Muscle of leg (tissue), 16 donors: ENCODE measurements at places on chromosomes 2 and 18. TPM values are rescaled to one million over a fixed set of nuclear protein-coding genes. Genes with fewer than 3 reads are reported as not detected.
A peak's percentile ranks its signal among the peaks of the same experiment; 100 is the strongest.

GRCh38 chr18:45249246-45249661, 366.0 kb upstream of the SLC14A2 start:
- H3K4me1 ChIP-seq: peaks cover 24% of the 10 kb centered on the region
- no peak overlapping the region for H3K27ac ChIP-seq
- H3K27me3 ChIP-seq: no peaks in the 10 kb centered on the region
- H3K4me3 ChIP-seq: no peak overlapping the region
- no peaks in the 10 kb centered on the region for H3K36me3 ChIP-seq

GRCh38 chr2:237956402-237956736, 10.4 kb upstream of the UBE2F start:
- no peak overlapping the region for H3K4me3 ChIP-seq
- H3K36me3 ChIP-seq: no peaks in the 10 kb centered on the region
- H3K4me1 ChIP-seq: peaks cover 6% of the 10 kb centered on the region
- H3K27ac ChIP-seq: no peak overlapping the region

- H3K4me3 ChIP-seq: no peak overlapping the region
- no peak overlapping the region for H3K27ac ChIP-seq
- no peaks in the 10 kb centered on the region for H3K27me3 ChIP-seq
- no peaks in the 10 kb centered on the region for H3K4me1 ChIP-seq
- DNase-seq: no peak
Measured at GRCh38 chr2:148756292-148756975, 111.9 kb downstream of the EPC2 start.

GRCh38 chr2:147909178-147909577, 64.3 kb downstream of the ACVR2A start:
- H3K27ac ChIP-seq: no peak overlapping the region
- no peaks in the 10 kb centered on the region for H3K36me3 ChIP-seq
- H3K27me3 ChIP-seq: no peaks in the 10 kb centered on the region
- peaks cover 2% of the 10 kb centered on the region for H3K4me1 ChIP-seq

- DNase-seq: no peak
- H3K4me1 ChIP-seq: no peaks in the 10 kb centered on the region
- H3K27me3 ChIP-seq: no peaks in the 10 kb centered on the region
- no peaks in the 10 kb centered on the region for H3K36me3 ChIP-seq
Measured at GRCh38 chr18:12394428-12394827, 13.3 kb upstream of the PRELID3A start.

- DNase-seq: no peak
- no peaks in the 10 kb centered on the region for H3K4me1 ChIP-seq
- no peaks in the 10 kb centered on the region for H3K36me3 ChIP-seq
- no peaks in the 10 kb centered on the region for H3K27me3 ChIP-seq
- no peak overlapping the region for H3K27ac ChIP-seq
Measured at GRCh38 chr2:112614201-112614840, 29.9 kb downstream of the CHCHD5 start.

DNA sequence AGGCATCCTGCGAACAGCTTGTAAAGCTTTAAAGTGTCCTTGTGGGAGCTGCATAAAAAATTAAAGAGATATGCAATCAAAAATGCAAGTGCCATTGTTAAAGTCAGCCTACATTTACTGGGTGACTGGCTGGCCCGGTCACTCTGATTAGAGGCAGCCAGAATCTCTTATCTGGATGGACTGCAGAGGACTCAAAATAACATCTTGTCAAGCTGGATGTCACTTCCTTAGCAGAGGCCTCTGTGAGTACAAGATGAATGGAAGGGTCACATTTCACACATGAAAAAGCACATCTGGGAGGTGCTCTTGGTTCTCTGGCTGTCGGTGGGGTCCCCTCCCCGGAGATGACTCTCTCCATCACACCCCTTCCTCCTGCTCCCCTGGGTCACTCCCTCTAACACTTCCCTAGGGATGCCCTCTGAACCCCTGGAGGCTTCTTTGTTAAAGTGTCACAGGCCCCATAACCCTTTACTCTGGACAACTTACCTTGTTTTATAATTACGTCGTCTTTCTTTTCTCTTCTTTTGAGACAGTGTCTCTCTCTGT, 122.1 kb downstream of the SH3BP4 start:
- H3K27me3 ChIP-seq: no peaks in the 10 kb centered on the region
- no peak overlapping the region for H3K4me3 ChIP-seq
- H3K27ac ChIP-seq: no peak overlapping the region

DNA sequence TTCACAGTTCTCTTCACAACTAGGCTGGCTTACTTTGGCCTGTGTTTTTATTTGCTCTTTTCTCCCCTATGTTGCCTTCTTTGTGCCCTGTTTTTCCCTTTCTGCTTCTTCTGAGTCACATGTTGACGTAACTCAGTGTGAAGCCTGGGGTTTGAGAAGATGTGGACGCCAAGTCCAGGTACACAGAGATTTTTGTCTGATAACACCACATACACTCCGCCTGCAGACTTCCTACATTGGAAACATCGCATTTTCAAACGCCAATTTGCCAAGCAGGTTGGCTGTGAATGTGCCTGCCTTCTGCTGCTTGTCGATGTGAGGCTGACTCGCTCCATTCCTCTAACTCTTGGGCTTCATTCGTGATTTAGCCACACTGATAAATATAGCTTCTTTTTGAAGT, 62.6 kb upstream of the FN1 start:
- H3K4me3 ChIP-seq: no peak overlapping the region
- H3K27me3 ChIP-seq: no peaks in the 10 kb centered on the region
- no peak overlapping the region for H3K27ac ChIP-seq
- H3K4me1 ChIP-seq: no peaks in the 10 kb centered on the region
- no peaks in the 10 kb centered on the region for H3K36me3 ChIP-seq

DNA sequence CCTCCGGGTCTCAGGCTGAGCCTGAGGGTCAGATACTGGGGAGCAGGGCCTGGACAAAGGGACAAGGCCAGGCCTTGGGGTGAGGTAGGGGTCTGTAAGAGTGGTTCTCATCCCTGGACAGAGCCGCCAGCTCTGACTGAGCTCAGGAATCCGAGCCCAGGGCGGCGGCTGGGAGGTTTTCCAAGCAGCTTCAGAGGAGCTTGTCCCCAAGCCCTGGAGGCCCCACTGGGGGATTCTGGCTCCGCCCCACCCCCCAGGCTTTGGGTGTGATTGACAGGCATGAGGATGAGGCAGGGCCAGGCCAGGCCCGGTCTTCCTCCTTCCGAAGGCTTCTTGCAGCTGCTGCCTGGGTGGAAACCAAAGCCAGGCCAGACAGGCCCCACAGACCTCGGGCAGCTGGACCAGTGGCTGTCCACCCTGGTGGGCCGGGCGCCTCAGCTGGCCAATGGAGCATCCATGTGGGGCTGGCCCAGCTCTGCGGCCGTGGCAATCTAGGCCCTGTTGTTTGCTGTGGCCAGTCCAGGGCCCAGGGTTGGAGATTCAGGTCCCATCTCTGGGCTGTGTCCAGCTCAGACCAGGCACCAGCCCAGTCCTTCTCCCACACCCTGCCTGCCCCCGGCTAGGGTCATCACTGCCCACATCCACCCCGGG, 23.1 kb upstream of the GPC1 start:
- H3K4me1 ChIP-seq: peaks cover 24% of the 10 kb centered on the region
- H3K4me3 ChIP-seq: no peak overlapping the region
- H3K27me3 ChIP-seq: no peaks in the 10 kb centered on the region
- no peaks in the 10 kb centered on the region for H3K36me3 ChIP-seq

DNA sequence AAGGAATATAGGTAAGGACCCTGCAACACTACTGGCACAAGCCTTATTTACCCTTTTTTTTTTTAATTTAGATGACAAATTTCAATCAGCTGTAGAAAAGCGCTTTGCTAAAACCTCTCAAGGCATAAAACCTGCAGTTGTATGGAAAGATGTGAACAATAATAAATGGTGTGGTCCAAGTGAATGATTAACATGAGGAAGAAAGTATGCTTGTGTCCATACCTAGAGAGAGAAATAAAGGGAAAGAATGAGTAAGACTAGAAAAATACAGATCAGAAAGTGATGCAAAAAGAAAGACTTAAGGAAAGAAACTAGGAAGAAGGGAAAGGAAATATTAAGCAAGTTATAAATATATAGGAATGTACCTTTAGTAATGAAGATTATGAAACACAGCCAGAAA, 119.2 kb upstream of the SCN7A start:
- H3K36me3 ChIP-seq: no peaks in the 10 kb centered on the region
- no peak overlapping the region for H3K4me3 ChIP-seq
- H3K27me3 ChIP-seq: no peaks in the 10 kb centered on the region

- no peaks in the 10 kb centered on the region for H3K4me1 ChIP-seq
- H3K4me3 ChIP-seq: no peak overlapping the region
- no peaks in the 10 kb centered on the region for H3K36me3 ChIP-seq
- DNase-seq: no peak
Measured at GRCh38 chr2:83633423-83633822, 825.7 kb downstream of the SUCLG1 start.

DNA sequence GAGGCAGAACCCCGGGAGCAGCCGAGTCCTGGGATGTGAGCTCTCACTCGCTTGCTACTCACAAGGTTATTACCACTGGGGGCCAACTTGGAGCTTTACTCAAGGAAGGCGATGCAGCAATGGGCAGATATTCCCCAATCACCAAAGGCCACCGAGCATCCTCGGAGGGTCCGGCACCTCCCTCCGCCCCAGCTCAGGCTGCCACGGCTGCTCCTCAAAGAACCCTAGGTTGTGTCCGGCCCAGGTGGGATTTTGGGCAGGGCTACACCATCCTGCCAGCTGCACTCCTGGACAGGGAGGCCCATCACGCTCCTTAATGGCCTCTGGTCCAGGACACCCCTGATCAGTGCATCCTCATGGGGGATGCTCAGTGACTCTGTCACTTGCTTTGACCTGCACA, 24.8 kb downstream of the FBLN7 start:
- no peak overlapping the region for H3K4me3 ChIP-seq
- H3K27me3 ChIP-seq: no peaks in the 10 kb centered on the region
- H3K36me3 ChIP-seq: no peaks in the 10 kb centered on the region
- DNase-seq: no peak
- peaks cover 12% of the 10 kb centered on the region for H3K4me1 ChIP-seq

- no peak overlapping the region for H3K27ac ChIP-seq
- H3K36me3 ChIP-seq: no peaks in the 10 kb centered on the region
- no peaks in the 10 kb centered on the region for H3K27me3 ChIP-seq
- H3K4me1 ChIP-seq: no peaks in the 10 kb centered on the region
Measured at GRCh38 chr2:98514879-98515249, 70.2 kb downstream of the INPP4A start.

DNA sequence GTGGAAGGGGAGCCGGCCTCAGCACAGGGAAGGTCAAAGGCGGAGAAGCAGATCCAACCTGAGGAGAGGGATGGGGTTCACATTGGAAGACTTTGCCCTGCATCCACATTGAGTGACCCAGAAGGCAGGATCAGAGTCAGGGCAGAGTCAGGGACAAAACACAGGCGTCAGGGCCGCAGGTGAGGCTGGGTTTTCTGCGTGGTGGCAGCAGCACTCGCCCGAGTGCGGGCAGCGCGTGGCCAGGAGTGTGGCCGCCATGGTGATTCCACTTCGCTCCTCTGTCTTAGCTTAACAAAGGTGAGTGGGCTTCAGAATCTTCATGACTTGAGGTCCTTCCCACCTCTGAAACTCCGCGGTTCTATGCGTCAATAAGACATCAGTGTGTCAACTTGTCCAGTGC, 476.9 kb upstream of the SMIM21 start:
- DNase-seq: no peak
- no peaks in the 10 kb centered on the region for H3K4me1 ChIP-seq
- no peaks in the 10 kb centered on the region for H3K27me3 ChIP-seq
- no peaks in the 10 kb centered on the region for H3K36me3 ChIP-seq
- no peak overlapping the region for H3K4me3 ChIP-seq

DNA sequence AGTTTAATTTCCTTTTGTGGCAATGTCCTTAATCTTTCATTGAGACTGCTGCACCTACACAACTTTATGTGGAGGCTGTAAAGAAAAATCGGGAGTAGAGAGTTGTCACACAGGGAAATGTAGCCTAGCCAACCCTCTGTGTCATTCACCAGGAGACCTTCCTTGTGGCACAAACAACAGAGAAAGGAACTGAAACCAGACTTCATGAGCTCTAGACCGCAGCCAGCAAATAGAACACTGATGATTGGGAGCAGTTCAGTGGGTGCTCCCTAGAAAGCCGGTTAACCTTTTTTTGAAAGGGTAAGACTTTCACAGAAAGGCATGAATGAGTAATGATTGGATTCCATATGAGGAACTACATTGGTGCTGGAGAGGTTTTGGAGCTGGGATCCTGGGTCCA, 1752.4 kb upstream of the CELF4 start:
- H3K36me3 ChIP-seq: no peaks in the 10 kb centered on the region
- H3K27ac ChIP-seq: no peak overlapping the region
- H3K4me1 ChIP-seq: no peaks in the 10 kb centered on the region
- H3K4me3 ChIP-seq: no peak overlapping the region
- H3K27me3 ChIP-seq: no peaks in the 10 kb centered on the region
- DNase-seq: peak; percentile 15

DNA sequence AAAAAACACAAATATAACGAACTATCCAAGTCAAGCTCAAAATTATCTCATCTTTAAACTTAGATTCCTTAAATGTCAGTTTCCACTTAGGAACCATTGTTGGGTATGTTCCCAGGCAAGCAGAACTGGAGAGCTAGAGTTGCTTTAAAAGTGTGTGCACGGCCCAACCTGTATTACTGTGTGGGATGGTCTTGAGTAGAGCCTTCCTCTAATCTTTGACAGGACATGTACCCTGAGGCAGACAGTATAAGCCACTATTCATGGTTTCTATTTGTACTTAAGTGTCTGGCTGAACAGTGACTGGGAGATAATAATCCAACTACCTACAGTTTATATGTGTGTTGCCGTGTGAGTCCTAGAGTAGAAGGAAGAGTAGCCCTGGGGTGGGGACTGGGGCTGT, 239.7 kb downstream of the GPD2 start:
- H3K27ac ChIP-seq: no peak overlapping the region
- H3K4me1 ChIP-seq: no peaks in the 10 kb centered on the region
- no peaks in the 10 kb centered on the region for H3K36me3 ChIP-seq
- H3K27me3 ChIP-seq: no peaks in the 10 kb centered on the region

DNA sequence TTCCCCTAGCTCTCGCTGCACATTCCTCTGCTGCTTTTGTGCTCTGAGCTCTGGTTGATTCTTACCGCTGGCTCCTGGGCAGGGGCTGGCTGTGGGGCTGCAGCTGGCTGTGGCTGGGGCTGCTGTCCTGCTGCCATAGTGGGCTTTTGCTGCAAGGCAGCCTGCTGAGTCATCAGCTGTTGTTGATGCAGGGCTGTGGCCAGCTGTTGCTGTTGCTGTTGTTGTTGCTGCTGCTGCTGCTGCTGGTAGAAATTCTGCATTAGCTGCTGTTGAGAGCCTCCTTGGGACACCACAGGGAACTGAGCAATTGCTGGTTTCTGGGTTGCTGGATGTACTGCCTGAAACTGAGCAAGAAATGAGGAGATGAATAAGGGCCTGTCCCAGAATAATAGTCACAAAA, 77.2 kb upstream of the NFU1 start:
- peak; percentile 61 for DNase-seq
- no peak overlapping the region for H3K4me3 ChIP-seq
- H3K27ac ChIP-seq: peak overlapping the region; percentile 0
- peaks cover 2% of the 10 kb centered on the region for H3K4me1 ChIP-seq
- peaks cover 52% of the 10 kb centered on the region for H3K36me3 ChIP-seq
- no peaks in the 10 kb centered on the region for H3K27me3 ChIP-seq

The HAUS1 gene
- polyA plus RNA-seq: 26.5 TPM

The DYNAP gene
- polyA plus RNA-seq: not detected

The NTSR2 gene
- not detected for polyA plus RNA-seq

The SCN2A gene
- polyA plus RNA-seq: 0.06 TPM

The DSG2 gene
- 14.8 TPM for polyA plus RNA-seq

The SERPINB13 gene
- polyA plus RNA-seq: not detected
